ENCODE measurements at places on chromosomes 5 and 9.

DNA sequence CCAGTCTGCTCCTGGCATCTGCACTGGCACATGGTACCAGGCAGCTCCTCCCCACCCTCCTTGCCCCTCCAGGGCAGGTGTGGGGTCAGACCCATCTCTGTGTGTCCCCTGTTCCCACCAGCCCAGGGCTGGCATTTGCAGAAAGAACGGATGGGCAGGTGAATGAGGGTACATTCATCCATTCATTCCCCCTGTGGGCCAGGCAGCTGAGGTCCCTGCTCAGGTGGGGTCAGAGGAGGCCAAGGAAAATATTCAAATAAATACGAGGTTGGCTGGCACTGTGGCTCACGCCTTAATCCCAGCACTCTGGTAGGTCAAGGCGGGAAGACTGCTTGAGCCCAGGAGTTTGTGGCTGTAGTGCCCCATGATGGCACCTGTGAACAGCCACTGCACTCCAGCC, 25.0 kb upstream of the PHYKPL start:
- no peaks in the 10 kb centered on the region for H3K36me3 ChIP-seq
- H3K4me1 ChIP-seq = peaks cover 13% of the 10 kb centered on the region
- no peak overlapping the region for H3K4me3 ChIP-seq
- no peak for DNase-seq
- peaks cover 1% of the 10 kb centered on the region for H3K27me3 ChIP-seq

GRCh38 chr5:138543730-138544104, 681 bp upstream of the ETF1 start:
- no peak for DNase-seq
- peak overlapping the region; percentile 99 for H3K27ac ChIP-seq
- H3K4me3 ChIP-seq = peak overlapping the region; percentile 93
- H3K4me1 ChIP-seq = peaks cover 34% of the 10 kb centered on the region
- H3K36me3 ChIP-seq = peaks cover 17% of the 10 kb centered on the region

DNA sequence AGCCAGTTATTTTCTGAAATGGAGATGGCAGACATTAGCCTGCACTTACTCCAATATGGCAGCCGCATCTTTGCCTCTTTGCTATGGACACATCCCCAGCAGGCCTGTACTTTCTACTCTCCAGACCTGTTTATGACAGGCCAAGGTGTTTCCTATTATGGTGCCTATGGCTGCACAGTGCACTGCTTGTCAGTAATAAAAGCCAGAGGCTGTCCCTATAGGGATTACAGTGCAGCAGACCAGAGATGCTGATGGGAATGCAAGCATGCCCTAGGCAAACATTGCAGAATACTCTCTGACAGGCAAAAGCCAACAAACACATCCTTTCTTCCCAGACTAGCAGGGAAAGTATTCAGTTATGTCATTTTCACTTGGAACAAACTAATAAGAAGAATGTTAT, 442.9 kb downstream of the RAB3C start:
- H3K4me3 ChIP-seq = no peak overlapping the region
- peaks cover 5% of the 10 kb centered on the region for H3K36me3 ChIP-seq
- H3K4me1 ChIP-seq = no peaks in the 10 kb centered on the region
- H3K27me3 ChIP-seq = no peaks in the 10 kb centered on the region
- DNase-seq = no peak

- peaks cover 12% of the 10 kb centered on the region for H3K4me1 ChIP-seq
- no peaks in the 10 kb centered on the region for H3K27me3 ChIP-seq
- H3K4me3 ChIP-seq = no peak overlapping the region
- peaks cover 3% of the 10 kb centered on the region for H3K36me3 ChIP-seq
- no peak for DNase-seq
Measured at GRCh38 chr9:113988385-113989016, 89.6 kb downstream of the AMBP start.

DNA sequence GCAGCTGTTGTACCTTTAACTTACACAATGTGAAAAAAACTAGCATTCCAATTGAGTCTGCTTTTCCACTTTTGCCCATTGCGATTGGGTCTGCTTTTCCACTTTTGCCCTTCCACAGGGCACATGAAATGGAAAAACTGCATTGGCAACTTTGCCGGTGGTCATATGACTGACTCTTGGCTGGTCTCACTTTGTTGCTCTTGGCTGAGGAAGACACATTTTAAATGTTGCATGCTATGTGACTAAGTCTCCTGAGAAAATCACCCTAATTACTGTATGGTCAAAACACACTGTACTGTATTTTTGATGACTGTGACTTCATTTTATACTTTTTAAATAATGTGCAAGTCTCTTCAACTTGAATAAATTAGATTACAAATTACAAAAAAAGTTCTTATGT, 1.6 kb upstream of the OXCT1 start:
- H3K27ac ChIP-seq = no peak overlapping the region
- peaks cover 33% of the 10 kb centered on the region for H3K4me1 ChIP-seq
- no peaks in the 10 kb centered on the region for H3K27me3 ChIP-seq
- no peak for DNase-seq
- peaks cover 2% of the 10 kb centered on the region for H3K36me3 ChIP-seq
- H3K4me3 ChIP-seq = no peak overlapping the region

- no peak overlapping the region for H3K27ac ChIP-seq
- no peaks in the 10 kb centered on the region for H3K36me3 ChIP-seq
- peaks cover 30% of the 10 kb centered on the region for H3K27me3 ChIP-seq
- DNase-seq = no peak
- no peak overlapping the region for H3K4me3 ChIP-seq
Measured at GRCh38 chr9:129731477-129732085, 21.3 kb downstream of the PTGES start.

GRCh38 chr9:16136451-16136850, 583.6 kb downstream of the CCDC171 start:
- H3K27ac ChIP-seq = no peak overlapping the region
- no peak overlapping the region for H3K4me3 ChIP-seq
- no peaks in the 10 kb centered on the region for H3K4me1 ChIP-seq
- H3K27me3 ChIP-seq = peaks cover 9% of the 10 kb centered on the region
- no peak for DNase-seq

- no peaks in the 10 kb centered on the region for H3K27me3 ChIP-seq
- no peak overlapping the region for H3K27ac ChIP-seq
- no peaks in the 10 kb centered on the region for H3K4me1 ChIP-seq
- no peak overlapping the region for H3K4me3 ChIP-seq
- peaks cover 3% of the 10 kb centered on the region for H3K36me3 ChIP-seq
Measured at GRCh38 chr5:158626718-158627117, 473.0 kb downstream of the EBF1 start.

DNA sequence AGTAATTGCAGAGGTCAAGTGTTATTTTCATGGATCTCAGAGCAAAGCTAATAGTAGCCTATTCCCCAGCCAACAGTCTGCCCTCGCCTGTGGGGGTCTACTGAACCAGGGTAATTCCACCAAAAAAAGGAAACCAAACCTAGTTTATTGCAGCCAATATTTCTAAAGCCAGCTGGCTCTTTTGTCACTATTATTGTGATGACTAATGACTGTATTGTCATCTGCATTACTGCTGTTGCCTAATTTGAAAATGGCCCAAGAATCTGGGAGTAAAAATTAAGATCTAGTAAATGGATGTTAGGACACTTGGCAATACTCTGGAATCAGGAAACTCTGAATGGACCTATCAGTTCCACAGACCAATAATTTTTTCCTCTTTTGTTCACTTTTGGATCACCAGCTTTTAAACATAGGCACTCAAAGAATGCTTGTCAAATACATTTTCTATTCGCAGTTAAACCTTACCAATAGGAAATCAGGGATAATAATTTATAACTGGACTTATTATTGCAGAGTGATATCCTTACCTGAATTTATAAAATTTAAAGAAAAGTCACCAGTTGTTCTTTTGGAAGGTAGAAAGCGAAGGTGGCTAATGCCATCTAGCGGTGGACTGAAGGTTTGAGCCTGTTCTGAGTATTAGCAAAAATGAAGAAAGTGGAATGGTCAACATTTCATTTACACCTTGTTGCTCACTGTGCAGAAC, 69.2 kb downstream of the SYK start:
- peaks cover 19% of the 10 kb centered on the region for H3K36me3 ChIP-seq
- H3K4me1 ChIP-seq = peaks cover 19% of the 10 kb centered on the region
- H3K4me3 ChIP-seq = no peak overlapping the region
- no peak for DNase-seq

Data from stimulated activated naive B cell treated with anti-CD40 and anti-IgM and Interleukin-4, amounts not matched to agents 10 μg/mL and 1 μg/mL and 100 μg/mL, for 72 hours (primary cell).